Temporal lobe (tissue), 4 donors: ENCODE measurements at places on chromosomes 1 and 21. TPM values are rescaled to one million over a fixed set of nuclear protein-coding genes. Genes with fewer than 3 reads are reported as not detected.

KRTAP19-1 gene
- not detected for total RNA-seq

TP73 gene
- 0.25 TPM for total RNA-seq

NHLH2 gene
- total RNA-seq, result 0.74 TPM

ENTREP3 gene
- 4.4 TPM for total RNA-seq

TNFRSF18 gene
- total RNA-seq, result not detected

VTCN1 gene
- 0.49 TPM for total RNA-seq

CD34 gene
- 3.4 TPM for total RNA-seq

OTUD3 gene
- total RNA-seq, result 7.9 TPM

TGFB2 gene
- 23.1 TPM for total RNA-seq

GBP6 gene
- total RNA-seq, result 0.25 TPM

NBPF8 gene
- total RNA-seq, result 6.9 TPM

PCSK9 gene
- total RNA-seq, result 2.0 TPM

LCE3E gene
- not detected for total RNA-seq

FLG2 gene
- total RNA-seq, result 0.25 TPM

ADAMTS5 gene
- total RNA-seq, result 1.7 TPM

RPE65 gene
- under 0.01 TPM for total RNA-seq

C1orf115 gene
- 37.1 TPM for total RNA-seq

FCER1A gene
- under 0.01 TPM for total RNA-seq

FAM167B gene
- 0.74 TPM for total RNA-seq
